ENCODE measurements at places on chromosomes 7 and 10.
A peak's percentile ranks its signal among the peaks of the same experiment; 100 is the strongest.

DNA sequence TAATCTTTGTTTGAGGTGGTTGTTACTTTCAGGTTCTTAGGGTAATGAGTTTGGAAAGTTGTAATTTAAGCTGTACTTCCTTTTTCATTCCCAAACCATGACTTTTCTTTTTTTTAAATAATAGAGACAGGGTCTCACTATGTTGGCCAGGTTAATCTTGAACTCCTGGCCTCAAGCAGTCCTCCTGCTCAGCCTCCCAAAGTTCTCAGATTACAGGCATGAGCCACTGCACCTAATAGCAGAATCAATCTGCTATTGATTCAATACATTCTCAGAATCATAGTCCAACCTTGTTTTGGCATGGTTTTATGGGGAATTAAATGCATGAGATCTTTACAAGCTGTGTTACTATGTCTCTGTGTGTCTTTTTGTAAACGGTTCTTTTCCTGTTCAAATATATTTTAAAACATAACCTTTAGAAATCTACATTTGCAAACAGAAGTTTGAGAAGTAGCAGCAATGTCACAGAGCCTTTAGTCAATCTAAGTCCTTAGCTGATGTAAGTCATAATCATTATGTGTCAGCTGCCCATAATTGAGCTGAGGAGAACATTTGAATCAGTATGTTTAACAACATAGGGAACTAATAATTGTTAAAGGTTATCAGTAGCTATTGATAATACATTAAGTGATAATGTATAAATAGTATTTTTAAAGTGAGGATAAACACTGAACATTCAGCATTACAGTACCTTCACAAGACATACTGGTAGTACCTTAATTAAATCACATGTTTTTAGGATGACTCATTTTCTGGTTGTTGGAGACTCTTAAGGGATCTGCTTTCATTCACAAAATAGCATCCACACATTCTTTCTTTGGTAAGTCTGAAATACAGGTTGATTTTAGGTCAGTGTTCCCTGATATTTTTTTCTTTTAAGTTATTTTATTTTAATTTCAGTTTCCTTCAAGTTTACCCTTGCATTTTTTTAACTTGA is 8.8 kb downstream of the INPP5F start:
- no peak for DNase-seq

- DNase-seq, result no peak
Observed at GRCh38 chr7:38411404-38411803, 138.0 kb upstream of the TARP start.

GRCh38 chr10:80133206-80133605 is 676 bp downstream of the PLAC9 start:
- DNase-seq, result no peak

- no peak for DNase-seq
Observed at GRCh38 chr7:71507680-71508602, 376.0 kb downstream of the GALNT17 start.

DNA sequence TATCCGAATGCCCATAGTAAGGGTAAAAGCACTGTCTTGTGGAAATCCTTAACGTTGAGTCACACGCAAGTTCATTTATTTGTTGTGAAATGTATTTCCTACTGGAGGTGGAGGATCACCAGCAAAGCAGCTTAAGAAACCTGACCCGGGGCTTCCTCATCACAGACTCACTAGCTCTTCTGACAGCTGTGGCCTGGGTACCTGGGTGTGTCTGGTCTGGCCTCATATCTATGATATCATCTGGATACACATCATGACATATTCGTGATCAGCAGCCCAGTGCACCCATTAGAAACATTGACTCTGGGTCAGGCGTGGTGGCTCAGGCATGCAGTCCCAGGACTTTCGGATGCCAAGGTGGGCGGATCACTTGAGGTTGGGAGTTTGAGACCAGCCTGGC is 8.8 kb downstream of the DRGX start:
- no peak for DNase-seq

GRCh38 chr7:140539461-140539860 is 60.2 kb upstream of the MKRN1 start:
- DNase-seq, result no peak

DNA sequence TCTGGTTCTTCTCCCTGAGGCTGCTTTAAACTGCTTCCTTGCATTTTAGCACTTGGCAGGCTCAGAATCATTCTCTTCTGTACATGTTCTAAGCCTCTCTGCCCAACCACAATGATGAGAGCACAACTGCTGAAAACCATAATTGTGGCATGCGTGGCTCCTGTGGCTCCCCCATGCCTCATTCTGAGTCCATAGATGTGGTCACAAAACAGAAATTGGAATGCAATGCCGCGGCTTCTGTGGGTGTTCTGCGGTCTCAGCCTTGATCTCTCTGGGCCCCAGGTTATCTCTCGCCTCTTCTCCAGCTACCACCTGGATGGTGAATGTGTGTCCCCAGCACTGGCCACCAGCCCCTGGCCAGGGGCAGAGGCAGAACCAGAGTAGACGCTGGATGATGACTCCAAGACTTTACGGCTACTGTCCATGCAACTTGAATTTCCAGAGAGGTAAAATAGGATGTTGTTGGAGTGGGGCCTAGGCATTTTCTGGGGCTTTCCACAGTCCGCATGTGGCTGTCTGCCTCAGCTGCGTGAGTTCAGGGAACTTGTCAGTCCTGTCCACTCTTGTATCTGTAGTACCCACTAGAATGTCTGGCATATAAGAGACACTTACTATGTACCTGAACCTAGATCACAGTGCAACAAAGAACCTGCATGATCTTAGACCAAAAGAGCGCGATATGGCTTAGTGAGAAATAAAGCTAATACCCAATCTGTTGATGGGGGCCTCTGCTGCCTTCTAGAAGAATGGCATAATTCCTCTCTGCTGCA is 52.4 kb upstream of the ADRB1 start:
- no peak for DNase-seq

DNA sequence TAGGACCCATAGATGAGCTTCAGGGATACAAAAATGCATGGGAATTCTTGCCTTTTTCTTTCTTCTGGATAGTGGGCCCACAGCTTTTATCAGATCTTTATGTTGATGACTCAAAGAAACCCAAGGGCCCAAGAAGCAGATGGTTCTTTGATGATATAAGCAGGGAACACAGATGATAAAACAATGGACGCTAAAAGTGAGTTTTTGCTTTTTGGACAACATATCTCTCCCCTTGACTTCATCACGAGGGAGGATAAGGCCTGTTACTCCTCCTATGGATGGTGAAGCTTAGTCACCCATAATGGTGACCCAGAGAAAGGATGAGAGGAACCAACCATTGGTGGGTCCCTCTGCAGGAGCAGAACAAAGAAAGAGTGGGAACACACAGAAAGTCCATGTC is 6.5 kb upstream of the OGA start:
- DNase-seq, result no peak

DNA sequence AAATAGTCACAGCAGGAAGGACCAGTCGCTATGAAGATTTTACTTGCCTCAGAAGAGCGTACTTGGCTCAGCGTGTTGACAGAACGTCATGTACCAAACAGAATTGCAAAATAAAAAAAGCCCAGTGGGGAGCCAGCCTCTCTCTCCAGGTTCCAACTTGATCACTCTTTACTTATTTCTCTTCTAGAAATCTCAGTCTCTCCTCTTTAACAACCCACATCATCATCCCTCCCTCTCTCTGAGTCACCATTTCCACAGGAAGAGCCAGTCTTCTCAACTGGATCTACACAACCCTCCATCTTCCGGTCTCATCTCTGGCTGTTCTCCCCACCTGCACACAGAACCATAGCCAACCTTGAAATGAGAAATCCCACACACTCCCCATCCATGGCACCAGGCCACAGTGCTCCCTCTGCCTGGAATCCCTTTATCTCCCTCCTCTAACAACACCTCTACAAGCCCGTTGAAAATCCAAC is 718.3 kb downstream of the GRID1 start:
- no peak for DNase-seq

- DNase-seq, result no peak
Observed at GRCh38 chr7:22700559-22701002, 26.4 kb upstream of the IL6 start.

GRCh38 chr10:7121154-7121797 is 289.6 kb downstream of the SFMBT2 start:
- DNase-seq, result peak; percentile 77

GRCh38 chr7:113331155-113331898 is 213.0 kb upstream of the SMIM30 start:
- no peak for DNase-seq

DNA sequence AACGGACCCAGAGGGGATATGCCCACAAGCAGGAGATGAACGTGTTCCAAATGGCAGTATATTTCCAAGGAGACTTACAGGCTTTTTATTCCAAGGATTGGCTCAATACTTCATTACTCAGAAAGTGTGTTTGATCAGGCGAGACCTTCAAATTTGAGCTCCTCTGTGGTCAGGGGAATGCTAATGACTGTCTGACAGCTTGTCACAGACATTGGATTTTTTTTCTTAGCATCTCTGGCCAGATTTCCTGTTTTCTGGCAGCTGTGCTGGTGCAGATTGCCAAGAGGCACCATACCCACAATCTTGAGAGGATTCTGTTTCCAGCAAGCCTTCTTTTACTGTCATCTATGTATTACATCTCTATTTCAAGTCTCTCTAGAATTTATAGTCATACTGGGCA is 93.8 kb downstream of the C1GALT1 start:
- no peak for DNase-seq

DNA sequence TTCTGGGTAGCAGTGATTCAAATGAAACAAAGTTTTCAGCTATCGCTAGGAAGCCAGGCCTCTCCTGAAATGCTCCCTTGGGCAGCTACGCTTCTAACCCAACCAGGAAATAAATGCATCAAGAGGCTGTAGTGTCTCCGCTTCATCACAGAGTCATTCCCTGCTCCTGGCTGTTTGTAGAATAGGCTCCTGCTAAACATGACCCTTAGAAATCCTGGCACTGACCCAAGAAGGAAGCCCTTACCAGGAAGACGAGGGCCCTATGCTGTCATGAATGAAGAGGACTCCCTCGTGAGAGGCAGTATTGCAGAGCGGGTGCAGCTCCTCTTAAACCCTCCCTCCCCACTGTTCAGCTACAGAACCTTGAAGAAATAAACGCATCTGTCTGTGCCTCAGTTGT is 48.3 kb downstream of the NOD1 start:
- no peak for DNase-seq

GRCh38 chr7:130492523-130493274 is 814 bp downstream of the MEST start:
- DNase-seq, result no peak

- DNase-seq, result no peak
Observed at GRCh38 chr10:14553448-14553847, 221.2 kb downstream of the FAM107B start.

DNA sequence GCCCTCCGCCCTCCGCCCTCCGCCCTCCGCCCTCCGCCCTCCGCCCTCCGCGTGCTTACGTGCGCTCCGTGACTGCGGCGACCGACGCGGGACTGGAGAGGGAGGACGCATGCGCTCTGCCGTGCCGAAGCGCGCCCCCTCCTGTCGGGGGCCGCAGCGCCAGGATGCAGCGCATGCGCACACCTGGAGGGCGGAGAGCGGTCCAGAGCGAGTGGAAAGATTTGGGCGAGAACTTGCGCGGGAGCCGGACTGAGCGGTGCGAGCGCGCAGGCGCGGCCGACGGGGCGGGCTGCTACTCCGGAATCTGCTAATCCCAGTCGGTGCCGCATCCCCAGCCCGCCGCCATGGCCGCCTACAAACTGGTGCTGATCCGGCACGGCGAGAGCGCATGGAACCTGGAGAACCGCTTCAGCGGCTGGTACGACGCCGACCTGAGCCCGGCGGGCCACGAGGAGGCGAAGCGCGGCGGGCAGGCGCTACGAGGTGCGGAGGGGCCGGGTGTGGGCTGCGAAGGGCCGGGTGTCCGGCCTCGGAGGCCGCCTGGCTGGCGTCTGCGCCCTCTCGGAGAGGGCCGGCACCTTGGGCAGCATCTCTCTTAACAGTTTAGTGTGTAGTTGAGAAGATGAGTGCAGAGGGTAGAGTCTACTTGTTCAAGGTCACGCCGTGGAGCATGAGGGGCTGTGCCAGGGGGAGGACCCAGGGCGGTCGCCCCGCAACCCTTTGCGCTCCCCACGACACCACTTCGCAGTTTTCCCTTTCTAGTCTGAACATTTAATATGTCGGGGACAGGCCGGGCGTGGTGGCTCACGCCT is at the start of gene PGAM1:
PGAM1 (plus strand) TSS at position 228 of the 812 bp plus-strand sequence; CDS start at position 345, 117 bp downstream.
- peak; percentile 97 for DNase-seq

- DNase-seq, result no peak
Observed at GRCh38 chr7:137875746-137876145, 29.0 kb upstream of the DGKI start.
